ENCODE measurements at places on chromosomes 4 and X.

DNA sequence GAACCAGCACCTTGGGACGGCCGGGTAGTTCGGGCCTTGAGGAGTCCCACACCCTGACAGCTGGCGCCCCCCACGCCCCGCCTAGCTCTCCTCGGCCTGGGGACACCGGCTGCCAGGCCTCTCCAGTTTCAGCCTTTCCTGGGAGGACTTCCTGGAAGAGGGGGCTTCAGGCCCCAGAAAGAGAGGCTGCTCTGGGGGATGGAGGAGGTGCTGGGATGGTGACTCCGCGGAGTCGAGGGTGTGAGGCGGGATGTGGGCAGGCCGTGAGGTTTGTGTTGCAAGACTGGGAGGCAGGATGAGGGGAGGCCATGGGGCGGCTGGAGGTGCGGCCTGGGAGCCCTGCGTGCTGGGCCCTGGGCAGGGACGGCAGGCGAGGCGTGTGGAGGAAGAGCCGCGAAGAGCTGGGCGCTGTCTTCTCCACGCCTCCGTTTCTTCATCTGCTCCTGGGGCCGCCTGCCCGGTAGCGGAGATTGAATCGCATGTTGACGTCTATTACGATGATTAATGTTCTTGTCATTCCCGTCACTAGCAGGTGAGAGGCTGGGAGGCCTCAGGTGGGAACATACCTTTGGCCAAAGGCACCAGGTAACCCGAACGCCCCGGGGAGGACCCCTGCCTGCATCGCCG, 918 bp upstream of the FGFRL1 start:
- DNase-seq, result peak; percentile 31

- no peak for DNase-seq
Measured at GRCh38 chr4:81740487-81740886, 268.8 kb upstream of the RASGEF1B start.

DNA sequence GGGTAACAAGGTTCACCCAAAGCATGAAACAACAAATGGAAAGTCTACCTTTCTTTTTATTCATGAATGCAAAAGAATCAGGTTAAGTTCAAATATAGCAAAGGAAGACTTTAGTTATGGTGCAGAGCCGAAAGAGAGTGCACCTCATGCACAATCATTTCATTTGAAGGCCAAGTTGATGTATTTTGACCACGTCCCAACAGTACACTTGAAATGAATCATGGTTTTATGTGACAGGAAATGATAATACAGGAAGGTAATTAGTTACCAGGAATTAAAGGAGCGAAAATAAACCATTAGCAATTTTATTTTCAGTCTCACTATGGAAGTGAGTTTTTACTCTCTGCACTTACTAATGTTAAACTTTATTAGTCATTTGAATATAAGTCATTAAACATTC, 281.2 kb upstream of the DIAPH2 start:
- no peak for DNase-seq

GRCh38 chr4:139457318-139457717, 3.4 kb downstream of the RAB33B start:
- no peak for DNase-seq

DNA sequence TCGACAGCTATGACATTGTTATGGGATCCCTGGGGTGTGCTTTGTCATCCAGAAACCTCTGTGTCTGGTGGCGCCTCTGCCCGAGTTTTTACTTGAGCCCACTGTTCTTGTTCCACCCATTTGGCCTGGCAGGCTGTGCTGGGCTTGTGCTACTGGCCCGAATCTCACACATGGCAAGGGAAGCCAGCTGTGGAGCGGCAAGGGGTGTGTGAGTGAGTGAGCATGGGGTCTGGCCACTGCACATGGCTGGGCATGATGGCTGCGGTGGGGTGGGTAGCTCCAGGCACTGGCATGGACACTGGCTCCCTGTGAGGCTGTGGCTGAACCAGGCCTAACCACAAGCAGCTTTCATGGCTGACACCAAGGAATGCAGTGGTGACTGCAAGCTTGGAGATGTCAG, 89.2 kb downstream of the DACH2 start:
- DNase-seq, result no peak

GRCh38 chrX:42021058-42021457, 97.7 kb upstream of the CASK start:
- DNase-seq, result no peak

- DNase-seq, result no peak
Measured at GRCh38 chrX:936979-937769, 275.3 kb downstream of the CRLF2 start.

DNA sequence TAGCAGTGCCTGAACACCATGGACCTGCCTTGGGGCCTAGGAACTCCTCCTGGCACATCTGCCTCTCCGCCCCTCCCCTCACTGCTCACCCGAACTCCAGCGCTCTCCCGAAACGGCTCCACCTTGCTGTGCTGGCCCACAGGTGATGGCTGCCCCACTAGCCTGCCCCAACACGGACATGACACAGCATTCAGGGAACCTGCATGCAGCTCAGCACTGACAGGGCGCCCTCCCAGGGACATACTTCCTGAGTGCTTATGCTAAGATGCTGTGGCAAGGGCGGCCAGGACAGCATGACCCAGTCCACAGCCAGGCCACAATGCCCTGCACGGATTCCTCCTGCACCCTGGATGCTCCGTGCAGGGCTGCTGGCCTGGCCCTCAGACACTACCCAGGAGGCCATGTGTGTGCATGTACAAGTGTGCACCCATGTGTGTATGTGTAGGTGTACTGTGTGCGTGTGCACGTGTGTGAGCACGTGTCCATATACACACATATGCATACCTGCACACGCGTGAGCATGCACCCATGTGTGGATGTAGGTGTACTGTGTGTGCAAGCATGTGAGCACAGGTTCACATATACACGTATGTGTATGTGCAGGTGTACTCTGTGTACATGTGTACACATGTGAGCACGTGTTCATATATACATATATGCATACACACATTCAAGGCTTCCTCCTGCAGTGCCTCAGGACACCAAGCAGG, 6.0 kb downstream of the TMEM271 start:
- DNase-seq, result no peak

GRCh38 chr4:84319124-84319523, 180.0 kb downstream of the NKX6-1 start:
- DNase-seq, result no peak

GRCh38 chrX:118179718-118180117, 63.1 kb upstream of the KLHL13 start:
- no peak for DNase-seq

- no peak for DNase-seq
Measured at GRCh38 chr4:185839770-185840169, 27.8 kb upstream of the SORBS2 start.

DNA sequence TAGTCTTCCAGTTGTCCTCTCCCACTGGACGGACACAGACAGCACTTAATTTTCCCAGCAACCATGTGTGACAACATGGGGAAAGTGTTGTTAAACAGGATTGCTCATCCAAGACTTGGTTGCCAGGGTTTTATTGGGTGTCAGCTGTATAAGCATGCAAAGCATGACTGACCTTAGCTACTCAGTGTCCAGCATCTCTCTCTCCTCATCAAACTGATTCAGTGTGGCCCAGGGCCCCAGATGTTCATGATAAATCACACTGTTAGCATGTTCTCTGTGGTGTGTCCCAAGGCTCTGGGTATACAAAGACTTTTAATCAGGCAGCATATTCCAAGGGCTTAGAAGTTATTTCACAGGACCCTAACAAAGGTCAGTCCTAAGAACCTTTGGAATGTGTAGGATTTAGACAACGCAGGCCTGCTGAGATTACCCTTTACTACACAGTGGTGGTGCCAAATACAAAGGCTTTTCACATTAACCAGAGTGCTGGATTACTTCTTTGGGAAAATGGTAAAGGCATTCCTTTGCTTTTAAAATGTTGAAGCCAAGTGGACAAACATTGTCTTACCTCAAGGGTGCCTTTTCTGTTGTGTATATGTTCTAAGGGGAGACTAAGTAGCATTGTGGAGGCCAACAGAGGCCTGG, 213.3 kb downstream of the GLUD2 start:
- DNase-seq, result no peak

GRCh38 chrX:63434665-63435064, 83.5 kb upstream of the SPIN4 start:
- no peak for DNase-seq

DNA sequence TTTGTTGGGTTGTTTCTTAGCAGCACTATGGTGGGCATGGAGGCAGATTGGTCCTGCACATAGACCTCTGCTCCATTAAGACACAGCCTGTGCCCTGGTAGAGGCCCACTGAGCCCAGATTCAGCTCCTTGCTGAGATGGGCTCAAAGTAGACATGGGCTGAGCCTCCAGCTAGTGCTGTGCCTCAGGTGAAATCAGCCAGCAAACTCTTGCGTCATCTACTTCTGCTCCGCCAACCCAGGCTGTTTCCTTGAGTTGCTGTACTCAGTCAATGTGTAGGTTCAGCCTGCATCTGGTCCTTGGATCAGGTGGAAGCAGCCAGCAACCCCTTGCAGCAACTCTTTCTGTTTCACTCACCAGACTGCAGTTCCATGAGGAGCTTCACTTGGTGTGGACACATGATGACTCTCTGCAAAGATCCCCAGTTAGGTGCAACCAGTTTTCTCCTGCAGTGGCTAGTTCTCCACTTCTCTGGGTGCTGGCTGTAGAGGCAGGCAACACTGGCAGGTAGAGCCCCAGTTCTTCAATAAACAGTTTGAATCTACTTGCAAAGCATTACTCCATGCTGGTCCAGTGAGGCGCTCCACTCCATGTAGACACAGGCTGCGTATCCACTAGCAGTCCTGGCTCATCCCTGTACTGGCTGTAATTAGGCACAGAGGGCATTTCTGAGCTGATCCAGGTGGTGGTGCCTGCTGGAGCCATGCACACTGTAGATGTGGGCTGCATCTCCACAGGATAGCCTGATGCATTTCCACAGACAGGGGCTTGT, 199.0 kb upstream of the MAMLD1 start:
- DNase-seq, result no peak

- DNase-seq, result no peak
Measured at GRCh38 chrX:83508526-83509253, 600 bp downstream of the POU3F4 start.

GRCh38 chr4:169492436-169493163, 119.8 kb downstream of the NEK1 start:
- no peak for DNase-seq

DNA sequence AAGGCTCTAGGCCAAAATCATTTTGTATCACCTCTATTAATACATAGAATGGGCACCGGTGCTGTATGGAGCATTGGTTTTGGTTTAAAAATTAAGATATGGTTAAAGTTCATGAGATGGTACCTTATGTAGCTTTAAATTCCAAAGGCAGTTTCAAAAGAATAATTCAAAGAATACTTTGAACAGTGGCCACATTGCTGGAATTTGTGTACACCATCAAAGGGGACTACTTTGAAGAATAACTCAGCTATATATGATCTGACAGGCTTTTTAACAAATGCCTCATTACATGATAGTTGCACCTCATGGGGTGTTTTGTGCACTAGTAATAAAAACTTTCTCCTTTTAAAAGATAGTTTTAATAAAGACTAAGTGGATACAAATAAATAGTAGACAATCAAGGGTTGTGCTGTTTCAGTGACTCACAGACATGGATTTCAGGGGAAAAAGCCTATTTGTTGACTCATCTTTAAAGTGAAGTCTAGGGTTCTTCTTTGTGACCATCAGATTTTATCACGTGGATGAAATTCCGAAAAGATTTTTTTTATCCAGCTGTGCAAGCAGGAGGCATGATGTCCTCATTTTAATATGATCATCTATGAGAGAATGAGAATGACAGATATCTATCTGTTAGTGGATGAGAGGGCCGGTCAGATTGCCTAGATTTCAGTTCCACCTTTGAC, 12.8 kb downstream of the MTM1 start:
- DNase-seq, result no peak

- DNase-seq, result no peak
Measured at GRCh38 chr4:36256398-36256891, 12.1 kb upstream of the ARAP2 start.

DNA sequence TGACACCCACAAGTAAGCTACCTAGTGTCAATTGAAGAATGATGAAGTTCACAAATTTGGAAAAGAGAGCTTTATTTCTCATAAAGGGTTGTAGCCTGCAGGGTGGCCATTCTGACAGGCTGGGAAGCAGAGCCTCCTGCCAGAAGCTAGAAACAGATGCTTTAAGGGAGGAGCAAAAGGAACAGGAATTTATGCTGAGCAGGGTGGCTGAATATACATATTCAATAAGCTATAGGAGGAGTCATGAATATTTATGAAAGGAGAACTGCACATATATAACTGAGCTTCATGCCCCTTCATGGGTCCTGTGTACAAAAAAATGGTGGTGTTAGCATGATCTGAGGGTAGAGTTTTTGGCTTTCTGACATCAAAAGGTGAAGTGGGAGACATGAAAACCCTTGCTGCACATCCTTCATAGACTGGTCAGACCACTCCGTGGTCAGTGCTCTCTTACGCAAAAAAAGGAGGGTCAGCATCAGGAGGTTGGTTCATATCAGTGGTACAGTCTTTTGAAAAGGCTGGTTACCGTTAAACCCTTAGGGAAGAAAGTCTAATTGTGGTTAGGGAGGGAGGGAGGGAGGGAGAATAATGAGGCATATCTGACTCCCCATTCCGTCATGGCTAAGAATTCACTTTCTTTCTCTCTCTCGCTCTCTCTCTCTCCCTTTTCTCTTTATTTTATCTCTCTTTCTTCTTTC, 121.4 kb downstream of the LUZP4 start:
- no peak for DNase-seq

- no peak for DNase-seq
Measured at GRCh38 chrX:46298821-46299220, 246.4 kb downstream of the ZNF674 start.

GRCh38 chrX:47621851-47622250, 2.2 kb upstream of the SYN1 start:
- no peak for DNase-seq

GRCh38 chr4:40939856-40940255, 190.1 kb downstream of the NSUN7 start:
- DNase-seq, result no peak

DNA sequence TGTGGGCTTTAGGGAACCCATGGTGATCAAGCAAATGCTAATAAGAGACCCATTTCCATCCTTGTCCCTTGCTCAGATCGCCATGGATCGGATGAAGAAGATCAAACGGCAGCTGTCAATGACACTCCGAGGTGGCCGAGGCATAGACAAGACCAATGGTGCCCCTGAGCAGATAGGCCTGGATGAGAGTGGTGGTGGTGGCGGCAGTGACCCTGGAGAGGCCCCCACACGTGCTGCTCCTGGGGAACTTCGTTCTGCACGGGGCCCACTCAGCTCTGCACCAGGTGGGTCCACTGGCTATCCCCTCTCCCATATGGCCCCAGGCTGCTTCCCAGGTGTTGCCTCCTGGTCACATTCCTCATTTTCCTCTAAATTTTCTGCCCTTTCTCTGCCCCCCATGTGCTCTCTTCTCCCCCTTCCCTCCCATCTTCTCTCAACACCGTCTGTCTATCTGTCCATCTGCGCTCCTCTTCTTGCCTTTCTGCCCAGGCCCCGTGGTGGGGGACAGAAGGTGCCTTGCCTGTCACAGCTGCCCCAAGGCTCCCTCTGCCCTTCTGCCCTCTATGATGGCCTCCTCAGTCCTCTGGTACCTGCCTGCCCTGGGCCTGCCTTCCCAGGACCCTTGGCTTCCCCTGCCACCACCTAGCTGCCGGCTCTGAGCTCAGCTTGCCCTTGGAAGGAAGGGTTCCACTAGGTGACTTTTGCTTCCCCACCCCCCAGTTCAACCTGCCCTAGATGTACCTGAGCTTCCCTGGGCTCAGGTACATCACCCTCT, 5.2 kb downstream of the CDK16 start:
- no peak for DNase-seq

- DNase-seq, result no peak
Measured at GRCh38 chrX:15564981-15565579, 35.7 kb downstream of the ACE2 start.

GRCh38 chr4:10036807-10037342, 15.6 kb upstream of the SLC2A9 start:
- no peak for DNase-seq

- DNase-seq, result no peak
Measured at GRCh38 chr4:172578712-172579111, 589.9 kb upstream of the GALNT7 start.
